Hindlimb muscle (tissue), 1 donor: ENCODE measurements at places on chromosomes 6 and 20. TPM values are rescaled to one million over a fixed set of nuclear protein-coding genes. Genes with fewer than 3 reads are reported as not detected.

DNA sequence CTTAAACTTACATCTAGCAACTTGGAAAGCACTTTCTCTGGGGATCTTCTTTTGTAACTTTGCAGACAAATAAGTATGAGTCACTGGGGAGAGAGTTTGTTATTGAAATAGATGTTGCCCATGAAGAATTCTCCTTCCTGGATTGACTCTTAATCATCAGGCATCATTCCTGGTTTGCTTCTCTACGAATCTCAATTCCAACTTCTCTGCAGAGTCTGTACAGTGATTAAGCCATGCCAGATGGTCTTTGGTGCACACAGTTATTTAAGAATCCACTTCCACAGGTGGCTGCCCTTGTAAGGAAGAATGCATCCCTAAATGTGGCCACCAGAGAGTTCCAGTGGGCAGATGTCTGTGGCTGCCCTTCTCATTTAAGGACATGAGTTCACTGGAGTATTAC, 25.7 kb downstream of the MYCT1 start:
- DNase-seq = no peak

- no peak for DNase-seq
These were observed 15.7 kb downstream of the CPNE5 start for GRCh38 chr6:36823421-36824096.

DNA sequence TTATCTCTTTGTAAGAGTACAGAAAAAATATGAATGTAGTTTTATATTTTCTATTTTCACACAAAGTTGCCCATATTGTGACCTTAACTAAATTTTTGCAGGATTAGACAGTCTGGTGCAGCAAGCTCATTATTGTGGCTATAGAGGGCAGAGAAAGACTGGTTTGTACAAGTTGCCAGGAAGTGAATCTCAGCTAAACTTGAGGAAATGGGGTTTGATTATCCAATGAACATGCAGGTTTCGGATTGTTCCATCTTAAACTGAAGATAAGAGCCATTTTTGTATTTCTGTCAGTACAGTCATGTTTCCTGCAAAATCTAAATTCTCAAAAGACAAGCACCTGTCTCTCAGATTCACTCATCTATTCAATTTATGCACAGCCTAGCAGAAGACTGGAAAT, 390.9 kb downstream of the MMUT start:
- no peak for DNase-seq

- no peak for DNase-seq
These were observed 34.5 kb upstream of the CEP85L start for GRCh38 chr6:118685823-118686449.

DNA sequence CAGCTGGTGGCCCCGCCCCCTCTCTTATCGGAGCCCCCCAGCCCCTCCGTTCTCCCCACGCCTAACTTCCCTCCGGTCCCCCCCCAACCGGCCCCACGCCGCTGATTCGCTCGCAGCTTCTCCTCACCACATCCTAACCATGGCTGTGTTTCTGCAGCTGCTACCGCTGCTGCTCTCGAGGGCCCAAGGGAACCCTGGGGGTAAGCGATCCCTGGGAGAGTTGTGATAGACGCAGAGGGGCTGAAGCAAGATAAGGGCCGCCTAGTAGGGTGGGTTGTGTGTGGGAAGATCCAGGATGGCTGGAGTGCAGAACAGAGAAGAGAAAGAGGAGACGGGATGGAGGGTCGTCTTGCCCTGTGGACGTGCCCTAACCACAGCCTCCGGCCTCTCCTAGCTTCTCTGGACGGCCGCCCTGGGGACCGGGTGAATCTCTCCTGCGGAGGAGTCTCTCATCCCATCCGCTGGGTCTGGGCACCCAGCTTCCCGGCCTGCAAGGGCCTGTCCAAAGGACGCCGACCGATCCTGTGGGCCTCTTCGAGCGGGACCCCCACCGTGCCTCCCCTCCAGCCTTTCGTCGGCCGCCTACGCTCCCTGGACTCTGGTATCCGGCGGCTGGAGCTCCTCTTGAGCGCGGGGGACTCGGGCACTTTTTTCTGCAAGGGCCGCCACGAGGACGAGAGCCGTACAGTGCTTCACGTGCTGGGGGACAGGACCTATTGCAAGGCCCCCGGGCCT, at the start of gene MPIG6B:
TSS of gene MPIG6B (plus strand) at position 129 of the 735 bp plus-strand sequence. CDS start at position 140, 11 bp downstream.
- DNase-seq = no peak

- DNase-seq = peak; percentile 51
These were observed 30.9 kb downstream of the MAP3K5 start for GRCh38 chr6:136761227-136761922.

DNA sequence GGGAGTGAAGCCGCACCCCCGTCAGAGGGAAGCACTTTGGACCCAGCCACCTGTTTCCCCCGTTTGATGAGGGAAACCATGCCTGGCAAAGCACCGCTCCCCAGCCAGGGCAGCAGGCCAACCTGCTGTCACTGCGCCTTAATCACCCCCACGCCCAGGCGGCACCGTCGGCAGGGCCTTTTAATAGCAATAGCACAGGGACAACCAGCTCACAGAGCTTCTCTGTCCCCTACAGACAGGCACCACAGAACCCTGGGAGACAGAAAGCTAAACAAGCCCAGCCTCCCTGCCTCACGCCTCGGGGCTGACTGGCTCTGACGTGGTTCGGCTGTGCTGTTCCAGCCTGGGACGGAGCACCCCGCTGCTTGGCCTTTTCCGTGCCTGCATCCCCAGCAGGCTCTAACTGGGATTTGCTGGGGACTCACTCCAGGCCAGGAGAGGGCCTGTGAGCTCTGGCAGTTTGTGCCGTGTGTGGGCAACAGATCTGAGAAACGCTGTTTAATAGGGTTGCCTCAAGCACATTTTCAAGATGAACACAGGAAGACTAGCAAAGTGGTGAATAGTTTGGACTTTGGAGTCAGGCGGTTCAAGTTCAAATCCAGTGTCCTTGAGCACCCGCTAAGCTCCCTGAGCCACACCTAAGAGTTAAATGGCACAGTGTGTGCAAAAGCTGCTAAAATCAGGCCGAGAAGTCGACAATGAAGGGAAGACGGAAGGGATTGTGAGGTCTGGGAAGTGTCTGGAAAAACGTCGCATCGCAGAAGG, 223.8 kb downstream of the NRN1 start:
- no peak for DNase-seq

- DNase-seq = no peak
These were observed 50.6 kb upstream of the TBC1D7 start for GRCh38 chr6:13378669-13379590.

DNA sequence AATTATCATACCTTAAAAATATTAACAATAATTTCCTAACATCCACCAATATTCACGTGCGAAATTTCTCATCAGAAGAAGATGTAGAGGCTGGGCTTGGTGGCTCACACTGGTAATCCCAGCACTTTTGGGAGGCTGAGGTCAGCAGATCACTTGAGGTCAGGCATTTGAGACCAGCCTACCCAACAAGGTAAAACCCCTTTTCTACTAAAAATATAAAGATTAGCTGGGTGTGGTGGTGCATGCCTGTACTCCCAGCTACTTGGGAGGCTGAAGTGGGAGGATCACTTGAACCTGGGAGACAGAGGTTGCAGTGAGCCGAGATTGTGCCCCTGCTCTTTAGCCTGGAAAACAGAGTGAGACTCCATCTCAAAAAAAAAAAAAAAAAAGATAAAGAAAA, 36.1 kb upstream of the JAG1 start:
- no peak for DNase-seq

DNA sequence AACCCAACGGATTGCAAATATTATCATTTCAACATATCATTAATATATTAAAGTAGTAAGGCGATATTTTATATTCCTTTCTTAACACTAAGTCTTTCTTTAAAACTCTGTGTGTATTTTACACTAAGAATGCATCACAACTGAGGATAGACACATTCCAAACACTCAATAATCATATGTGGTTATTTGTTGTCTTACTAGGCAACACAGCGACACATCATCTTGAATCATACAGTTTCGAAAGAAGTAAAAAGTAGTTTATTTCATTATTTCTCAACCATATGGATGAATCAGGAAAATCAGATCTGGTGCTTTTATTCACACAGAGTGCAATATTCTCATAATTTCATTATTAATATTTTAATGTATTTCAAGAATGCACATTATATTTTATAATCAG, 662.4 kb downstream of the EPHA7 start:
- no peak for DNase-seq

DNA sequence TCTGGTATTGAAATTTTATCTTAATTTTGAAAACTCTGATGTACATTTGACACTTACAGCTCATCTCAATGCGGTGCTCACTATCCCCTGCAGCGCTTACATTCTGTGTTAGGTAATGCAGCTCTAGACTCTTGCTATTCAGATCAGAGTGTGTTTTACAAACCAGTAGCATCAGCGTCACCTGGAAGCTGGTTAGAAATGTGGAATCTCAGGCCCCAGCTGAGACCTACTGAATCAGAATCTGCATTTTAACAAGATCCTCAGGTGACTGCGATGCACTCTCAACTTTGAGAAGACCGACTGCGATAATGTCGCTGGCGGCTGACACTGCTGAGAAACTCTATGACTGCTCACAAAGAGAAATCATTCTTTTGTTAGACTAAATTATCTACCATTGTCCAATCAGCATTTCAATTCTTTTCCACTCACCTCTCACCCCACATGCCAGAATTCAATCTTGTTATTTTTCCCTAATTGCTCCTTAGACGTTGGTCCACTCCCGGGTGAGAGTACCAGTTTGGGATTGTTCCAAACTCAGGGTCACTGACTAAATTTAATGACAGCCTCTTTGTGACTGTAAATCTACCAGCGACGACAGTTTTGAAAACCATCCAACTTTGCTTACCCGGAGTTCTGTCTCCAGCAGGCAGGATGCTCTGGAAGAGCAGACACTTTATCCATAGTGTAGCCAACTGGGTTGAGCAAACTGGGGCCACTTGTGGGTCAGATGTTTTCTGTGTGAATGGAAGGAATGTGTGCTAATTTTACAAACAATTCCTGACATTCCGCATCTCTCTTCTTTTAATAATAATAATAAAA, 140.1 kb upstream of the BTBD3 start:
- no peak for DNase-seq

DNA sequence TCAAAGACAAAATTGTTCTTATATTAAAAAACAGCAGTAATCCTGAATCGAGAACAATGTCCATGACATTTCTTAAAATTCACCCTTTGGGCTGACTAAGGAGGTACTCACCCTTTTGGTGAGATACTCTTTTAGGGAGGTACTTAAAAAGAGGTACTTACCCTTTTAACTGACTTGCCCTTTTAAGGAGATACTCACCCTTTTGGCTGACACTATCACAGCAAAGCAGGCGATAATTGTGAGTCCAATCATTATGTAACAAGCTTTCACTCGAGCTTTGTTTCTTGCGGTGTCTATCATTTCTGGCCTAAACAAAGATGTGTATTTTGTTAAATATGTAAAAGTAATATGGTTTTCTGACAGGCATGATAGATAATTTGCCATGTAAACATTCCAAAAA, 3.7 kb downstream of the FAM162B start:
- no peak for DNase-seq

- DNase-seq = no peak
These were observed 69.1 kb upstream of the PRSS16 start for GRCh38 chr6:27178407-27178730.

DNA sequence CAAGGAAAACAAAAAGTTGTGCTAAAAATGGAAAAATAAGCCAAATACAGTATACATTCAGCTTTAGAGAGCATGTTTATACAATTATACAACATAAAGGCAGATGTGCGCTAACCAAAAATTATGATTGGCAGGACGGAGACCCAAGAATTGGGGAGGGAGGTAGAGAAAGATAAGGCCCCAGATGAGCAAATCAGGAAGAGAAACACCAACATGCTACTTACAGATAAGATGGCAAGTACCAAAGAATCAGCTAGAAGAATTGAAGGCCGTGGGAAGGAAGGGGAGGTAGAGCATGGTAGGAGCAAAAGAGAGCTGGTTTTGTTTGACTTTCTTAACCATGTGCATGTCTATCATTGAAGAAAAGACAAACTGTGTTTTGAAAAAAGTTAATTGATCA, 45.4 kb downstream of the PRND start:
- no peak for DNase-seq

GRCh38 chr20:325889-326644, 715 bp downstream of the SOX12 start:
- peak; percentile 78 for DNase-seq

DNA sequence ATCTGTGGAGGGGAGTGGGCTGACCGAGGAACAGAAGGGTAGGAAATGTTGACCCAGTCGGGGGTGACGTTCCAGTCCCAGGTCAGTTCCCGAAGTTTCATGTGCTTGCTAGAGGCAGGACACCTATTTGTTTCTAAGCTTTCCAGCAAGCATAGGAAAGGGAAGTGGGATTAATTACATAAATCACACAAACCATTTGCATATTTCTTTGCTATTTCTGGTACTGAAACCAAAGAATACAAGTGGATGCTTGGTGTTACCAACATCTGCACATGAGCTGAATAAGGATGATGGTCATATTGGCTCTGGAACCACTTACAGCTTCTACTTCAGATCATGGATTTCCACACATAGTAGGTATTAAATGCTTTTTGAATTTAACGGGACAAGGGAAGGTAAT, 546.5 kb downstream of the PRKN start:
- no peak for DNase-seq

The KCNK16 gene
- polyA plus RNA-seq = not detected

The TOX2 gene
- 4.1 TPM for polyA plus RNA-seq

The IL20RA gene
- 40.5 TPM for polyA plus RNA-seq

The DUSP15 gene
- 3.0 TPM for polyA plus RNA-seq

The HLA-DMB gene
- polyA plus RNA-seq = 11.5 TPM

The GATA5 gene
- polyA plus RNA-seq = 0.08 TPM

The MYMX gene
- 20.5 TPM for polyA plus RNA-seq

The GJA1 gene
- polyA plus RNA-seq = 37.9 TPM

The FOXS1 gene
- 4.5 TPM for polyA plus RNA-seq

The CDSN gene
- polyA plus RNA-seq = not detected
